Mammary epithelial cell (primary cell): ENCODE measurements at places on chromosomes 1 and 21. TPM values are rescaled to one million over a fixed set of nuclear protein-coding genes. Genes with fewer than 3 reads are reported as not detected.

Gene TRIM67
- total RNA-seq: not detected in 2 replicates

Gene PLA2G2C
- total RNA-seq: not detected

Gene MAN1C1
- total RNA-seq: 0.07 and 0.08 TPM in 2 replicates

Gene CELA2B
- not detected in 2 replicates for total RNA-seq

Gene IL19
- not detected for total RNA-seq

Gene SAMD11
- total RNA-seq: not detected

Gene OR14I1
- not detected for total RNA-seq

Gene OXCT2
- 0.28 and 0.59 TPM in 2 replicates for total RNA-seq

Gene VAMP3
- 104 and 110 TPM in 2 replicates for total RNA-seq

Gene RER1
- 161 and 162 TPM in 2 replicates for total RNA-seq

Gene EFHD2
- total RNA-seq: 17.8 TPM

Gene ILDR2
- not detected for total RNA-seq

Gene HES3
- not detected in 2 replicates for total RNA-seq

Gene KRTAP10-3
- total RNA-seq: not detected in 2 replicates

Gene PRDM16
- 0.45 TPM in 1 of 2 replicates, not detected in the other for total RNA-seq

Gene GJA9
- not detected for total RNA-seq

Gene SPRR3
- total RNA-seq: not detected in 2 replicates

Gene APCS
- not detected for total RNA-seq

Gene TMEM240
- total RNA-seq: 1.1 and 2.2 TPM in 2 replicates

Gene PODN
- not detected in 2 replicates for total RNA-seq

Gene RIIAD1
- total RNA-seq: not detected in 2 replicates

Gene ELF3
- total RNA-seq: 10.3 TPM

Gene CFHR1
- total RNA-seq: not detected

Gene PHF13
- 11.8 TPM for total RNA-seq

Gene JUN
- 78.7 TPM for total RNA-seq
